ENCODE measurements at places on chromosomes 2 and 18.

DNA sequence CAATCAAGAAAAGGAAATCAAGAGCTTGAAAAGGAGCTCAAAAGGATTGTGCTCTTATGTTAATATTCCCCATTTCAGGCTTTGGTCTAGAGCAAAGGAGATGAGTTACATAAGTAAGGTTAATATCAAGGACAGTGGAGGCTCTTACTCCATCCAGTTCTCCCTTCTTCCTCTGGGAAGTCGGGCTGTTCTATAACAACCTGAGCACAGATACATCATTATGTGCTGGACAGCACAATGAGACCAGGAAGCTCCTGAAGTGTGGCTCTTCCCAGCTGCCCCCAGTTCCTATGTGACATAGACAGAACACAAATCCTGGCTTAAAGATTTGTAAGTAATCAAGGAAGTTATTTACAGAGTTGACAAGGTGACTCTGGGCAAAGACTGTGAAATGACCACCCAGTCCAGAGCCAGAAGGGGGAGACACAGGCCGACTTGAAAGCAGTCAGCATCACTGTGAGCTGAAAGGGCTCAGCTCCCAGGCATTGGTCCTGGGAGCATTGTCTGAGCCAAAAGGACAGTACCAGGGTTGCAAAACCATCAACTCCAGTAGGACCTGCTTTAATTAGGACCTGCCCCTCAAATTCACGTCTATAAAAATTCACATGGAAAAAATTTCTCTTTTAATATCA, 917.6 kb upstream of the ACVR2A start:
- H3K27ac ChIP-seq: no peak overlapping the region
- H3K36me3 ChIP-seq: no peaks in the 10 kb centered on the region
- H3K4me1 ChIP-seq: no peaks in the 10 kb centered on the region
- no peak overlapping the region for H3K4me3 ChIP-seq
- no peak for DNase-seq

- peaks cover 16% of the 10 kb centered on the region for H3K27me3 ChIP-seq
- H3K4me1 ChIP-seq: no peaks in the 10 kb centered on the region
- H3K36me3 ChIP-seq: no peaks in the 10 kb centered on the region
Measured at GRCh38 chr2:15745907-15746702, 154.4 kb downstream of the DDX1 start.

DNA sequence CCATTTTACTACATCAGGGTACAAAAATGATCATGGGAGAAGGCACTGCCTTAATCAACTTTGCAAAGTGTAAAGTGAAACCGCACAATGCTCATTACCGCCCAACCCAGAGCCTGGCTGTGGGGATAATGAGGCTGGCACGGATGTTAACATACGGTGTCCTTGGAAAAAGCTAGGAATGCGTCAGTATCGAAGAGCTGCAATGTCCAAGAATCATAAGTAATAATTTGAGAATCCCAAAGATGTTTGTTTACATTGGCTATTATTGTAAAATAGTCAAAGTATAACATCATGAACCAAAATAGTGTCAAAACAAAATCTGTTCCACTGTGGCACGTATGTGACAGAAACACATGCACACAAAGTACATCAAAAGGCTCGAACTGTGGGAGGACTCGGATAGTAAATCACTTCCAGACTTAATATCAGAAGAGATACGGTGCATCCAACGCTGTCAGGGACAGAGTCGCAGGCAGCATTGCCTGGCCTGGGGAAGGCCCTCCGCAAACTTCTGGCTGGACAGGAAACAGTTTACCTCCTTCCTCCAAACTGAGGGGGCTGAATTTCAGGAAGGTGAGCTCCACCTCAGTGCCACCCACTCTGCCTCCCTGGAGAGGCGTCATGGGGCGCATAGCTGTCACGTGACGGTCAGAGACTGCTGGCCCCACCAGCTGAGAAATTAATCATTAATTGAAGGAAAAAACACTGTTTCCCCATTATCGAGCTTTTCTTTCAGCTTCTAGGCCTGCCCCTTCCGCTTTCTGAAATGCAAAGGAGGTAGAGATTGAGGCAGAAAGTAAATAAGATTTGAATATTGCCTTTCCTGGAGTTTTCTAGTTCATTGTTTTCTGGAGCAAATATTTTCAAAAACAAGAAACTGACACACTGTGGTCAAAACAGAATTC, 1.8 kb upstream of the ID2 start:
- no peaks in the 10 kb centered on the region for H3K36me3 ChIP-seq
- H3K27ac ChIP-seq: peak overlapping the region; percentile 46
- peaks cover 64% of the 10 kb centered on the region for H3K27me3 ChIP-seq
- H3K4me3 ChIP-seq: peak overlapping the region; percentile 17
- DNase-seq: no peak

DNA sequence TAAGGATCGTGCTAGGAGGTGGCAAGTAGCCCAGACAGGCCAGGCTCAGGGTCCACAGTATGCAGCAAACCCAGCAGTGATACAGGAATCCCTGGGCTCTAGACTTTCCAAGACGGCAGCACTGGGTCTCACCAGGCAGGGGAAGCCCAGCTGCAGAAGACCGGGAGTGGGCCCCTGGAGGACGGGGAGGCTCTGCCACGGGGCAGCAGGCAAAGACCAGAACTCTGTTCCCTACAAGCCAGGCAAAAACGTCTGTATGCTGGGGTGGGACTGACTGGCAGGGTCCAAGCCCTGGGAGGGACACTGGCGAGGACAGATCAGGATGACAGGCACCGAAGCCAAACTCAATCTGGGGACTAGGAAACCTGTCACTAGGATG, 98.9 kb upstream of the SEC11C start:
- H3K27me3 ChIP-seq: no peaks in the 10 kb centered on the region
- H3K27ac ChIP-seq: no peak overlapping the region
- no peak for DNase-seq
- H3K4me1 ChIP-seq: no peaks in the 10 kb centered on the region

- no peak for DNase-seq
- peaks cover 14% of the 10 kb centered on the region for H3K27me3 ChIP-seq
- H3K4me1 ChIP-seq: no peaks in the 10 kb centered on the region
- no peak overlapping the region for H3K27ac ChIP-seq
Measured at GRCh38 chr2:207394812-207395534, 134.8 kb upstream of the CREB1 start.

GRCh38 chr18:23635283-23636070, 27.2 kb downstream of the ANKRD29 start:
- no peak overlapping the region for H3K4me3 ChIP-seq
- H3K27me3 ChIP-seq: peaks cover 3% of the 10 kb centered on the region
- no peaks in the 10 kb centered on the region for H3K36me3 ChIP-seq
- no peak overlapping the region for H3K27ac ChIP-seq
- no peak for DNase-seq

GRCh38 chr2:114550895-114551793, 108.7 kb downstream of the DPP10 start:
- H3K4me1 ChIP-seq: no peaks in the 10 kb centered on the region
- H3K27me3 ChIP-seq: peaks cover 2% of the 10 kb centered on the region
- H3K4me3 ChIP-seq: no peak overlapping the region
- no peaks in the 10 kb centered on the region for H3K36me3 ChIP-seq
- no peak overlapping the region for H3K27ac ChIP-seq

GRCh38 chr2:72222829-72223564, 75.3 kb upstream of the CYP26B1 start:
- H3K36me3 ChIP-seq: peaks cover 3% of the 10 kb centered on the region
- H3K27ac ChIP-seq: no peak overlapping the region
- H3K4me3 ChIP-seq: no peak overlapping the region
- H3K27me3 ChIP-seq: no peaks in the 10 kb centered on the region
- no peak for DNase-seq
- no peaks in the 10 kb centered on the region for H3K4me1 ChIP-seq

DNA sequence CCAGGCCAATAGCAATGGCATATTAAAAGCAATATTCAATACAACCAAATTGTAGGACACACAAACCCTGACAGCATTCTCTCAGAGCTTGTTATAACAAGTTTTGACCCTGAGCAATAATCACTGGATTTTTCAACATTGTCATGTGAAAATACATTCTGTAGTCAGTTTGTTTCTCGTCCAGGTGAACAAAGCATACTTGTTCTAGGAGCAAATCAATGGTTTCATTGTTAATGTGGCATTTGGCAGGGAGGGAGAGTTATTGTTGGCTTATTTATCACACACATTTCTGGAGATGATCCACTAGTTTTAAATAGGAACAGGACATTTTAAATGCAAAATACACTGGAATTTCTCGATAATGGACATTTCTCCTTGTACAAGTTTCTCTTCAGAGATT, 69.9 kb upstream of the L3MBTL4 start:
- H3K4me3 ChIP-seq: no peak overlapping the region
- no peak overlapping the region for H3K27ac ChIP-seq

- H3K36me3 ChIP-seq: no peaks in the 10 kb centered on the region
- no peaks in the 10 kb centered on the region for H3K4me1 ChIP-seq
- no peak overlapping the region for H3K27ac ChIP-seq
Measured at GRCh38 chr2:31049264-31049663, 89.0 kb downstream of the GALNT14 start.

DNA sequence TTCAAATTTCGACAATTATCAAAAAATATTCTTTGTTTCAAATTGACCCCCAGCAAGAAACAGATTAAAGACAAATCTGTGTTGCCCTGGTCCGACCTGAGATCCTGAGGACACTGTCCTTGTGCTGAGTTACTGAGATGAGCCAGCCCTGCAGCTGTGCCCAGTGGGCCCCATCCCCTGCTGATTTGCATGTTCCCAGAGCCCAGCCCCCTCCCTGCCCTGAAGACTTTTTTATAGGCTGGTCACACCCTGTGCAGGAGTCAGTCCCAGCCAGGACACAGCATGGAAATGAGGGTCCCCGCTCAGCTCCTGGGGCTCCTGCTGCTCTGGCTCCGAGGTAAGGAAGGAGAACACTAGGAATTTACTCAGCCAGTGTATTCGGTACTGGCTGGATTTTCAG, 31.4 kb upstream of the ZNG1B start:
- H3K27ac ChIP-seq: peak overlapping the region; percentile 85
- H3K36me3 ChIP-seq: no peaks in the 10 kb centered on the region
- peak; percentile 30 for DNase-seq
- H3K27me3 ChIP-seq: no peaks in the 10 kb centered on the region

- H3K4me1 ChIP-seq: peaks cover 2% of the 10 kb centered on the region
- no peak for DNase-seq
- H3K4me3 ChIP-seq: no peak overlapping the region
- no peak overlapping the region for H3K27ac ChIP-seq
- H3K27me3 ChIP-seq: no peaks in the 10 kb centered on the region
- peaks cover 54% of the 10 kb centered on the region for H3K36me3 ChIP-seq
Measured at GRCh38 chr18:36809590-36810381, 19.0 kb downstream of the TPGS2 start.

GRCh38 chr2:38540580-38541286, 62.0 kb downstream of the HNRNPLL start:
- peaks cover 8% of the 10 kb centered on the region for H3K4me1 ChIP-seq
- no peak overlapping the region for H3K4me3 ChIP-seq
- no peak overlapping the region for H3K27ac ChIP-seq
- H3K36me3 ChIP-seq: no peaks in the 10 kb centered on the region
- peaks cover 27% of the 10 kb centered on the region for H3K27me3 ChIP-seq
